ENCODE measurements at places on chromosomes 13 and 19. TPM values are rescaled to one million over a fixed set of nuclear protein-coding genes. Genes with fewer than 3 reads are reported as not detected.

OPA3 gene
- 11.3 TPM for total RNA-seq

DNA sequence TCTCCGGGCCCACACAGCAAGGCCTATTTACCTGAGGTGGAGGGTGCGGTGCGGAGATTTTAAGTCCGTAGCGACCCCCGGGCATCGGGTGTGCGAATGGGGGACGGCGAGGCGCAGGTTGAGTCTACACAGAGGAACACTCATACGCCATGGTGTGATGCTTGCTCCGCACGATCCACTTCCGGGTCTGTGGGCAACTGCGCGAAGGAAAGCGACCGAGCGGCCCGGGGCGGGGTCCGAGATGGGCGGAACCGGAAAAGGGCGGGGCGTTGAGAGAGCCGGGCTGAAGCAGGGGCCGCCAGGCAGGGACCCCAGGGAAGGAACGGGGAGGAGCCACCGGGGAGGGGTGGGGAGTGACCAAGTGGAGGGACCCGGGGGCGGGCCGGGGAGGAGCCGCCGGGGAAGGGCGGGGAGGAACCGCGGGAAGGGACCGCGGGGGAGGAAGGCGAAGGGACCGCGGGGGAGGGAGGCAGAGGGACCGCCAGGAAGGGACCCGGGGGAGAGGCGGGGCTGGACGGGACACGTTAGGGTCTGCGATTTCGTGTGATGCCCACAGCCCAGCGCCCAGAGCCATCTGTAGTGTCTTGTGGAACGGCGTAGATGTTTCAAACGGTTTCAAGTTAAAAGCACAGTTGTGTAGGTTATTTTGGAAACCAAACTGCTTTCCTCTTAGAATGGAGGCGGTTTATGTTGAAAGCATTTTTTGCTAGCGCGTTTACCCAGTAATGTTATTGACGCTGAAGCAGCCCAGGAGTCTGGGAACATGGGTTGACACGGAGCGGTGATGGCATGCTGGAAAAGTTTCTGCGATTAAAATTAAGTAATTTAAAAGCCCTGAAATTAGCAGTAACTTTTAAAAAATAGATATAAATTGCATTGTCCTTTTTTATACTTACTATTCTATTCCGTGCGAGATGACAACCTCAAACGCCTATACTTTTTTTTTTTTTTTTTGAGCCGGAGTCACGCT, at the start of gene ZNF160:
Gene ZNF160, minus strand, starts transcription at position 189 of the 970 bp plus-strand sequence. CDS start 17,146 bp downstream, outside the sequence.
- H3K36me3 ChIP-seq = peaks cover 4% of the 10 kb centered on the region
- peak within 1 kb of the TSS; percentile 92 for H3K27ac ChIP-seq
- no peaks in the 10 kb centered on the region for H3K27me3 ChIP-seq
- DNase-seq = peak; percentile 98
- peak within 1 kb of the TSS; percentile 86 for H3K4me3 ChIP-seq
- H3K4me1 ChIP-seq = peaks cover 22% of the 10 kb centered on the region

CYP4F2 gene
- total RNA-seq = not detected

SYCN gene
- total RNA-seq = not detected

- no peak overlapping the region for H3K4me3 ChIP-seq
- DNase-seq = no peak
- no peak overlapping the region for H3K27ac ChIP-seq
These were observed 84.0 kb downstream of the SUCLA2 start for GRCh38 chr13:47917022-47917574.

TNFSF11 gene
- total RNA-seq = not detected

DNA sequence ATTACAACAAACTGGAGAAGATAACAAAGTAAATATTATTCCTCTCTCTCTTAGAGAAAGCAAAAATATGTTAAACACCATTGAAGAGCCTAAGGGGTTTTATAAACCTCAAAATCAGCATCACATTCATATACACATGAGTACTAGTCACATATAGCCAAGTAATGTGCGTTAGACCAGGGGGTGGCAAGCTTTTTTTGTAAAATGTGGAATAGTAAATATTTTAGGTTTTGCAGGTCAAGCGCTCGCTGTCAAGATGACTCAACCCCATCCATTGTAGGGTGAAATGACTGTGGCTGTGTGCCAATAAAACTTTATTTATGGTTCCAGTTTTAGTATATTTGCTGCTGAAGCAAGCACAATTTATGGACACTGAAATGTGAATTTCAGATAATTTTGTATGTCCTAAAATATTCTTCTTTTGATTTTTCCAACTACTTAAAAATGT, 21.7 kb downstream of the RFX2 start:
- peak overlapping the region; percentile 84 for H3K27ac ChIP-seq
- peaks cover 60% of the 10 kb centered on the region for H3K4me1 ChIP-seq
- no peak overlapping the region for H3K4me3 ChIP-seq
- H3K36me3 ChIP-seq = no peaks in the 10 kb centered on the region
- DNase-seq = no peak

All from lower lobe of right lung (tissue), 2 donors.